HT1080 (cell line): ENCODE measurements at places on chromosomes 11 and 22. TPM values are rescaled to one million over a fixed set of nuclear protein-coding genes. Genes with fewer than 3 reads are reported as not detected.

GRCh38 chr11:86938900-86939880, 16.0 kb downstream of the FZD4 start:
- DNase-seq = peak; percentile 52

GRCh38 chr22:43313244-43313889, 29.8 kb downstream of the SCUBE1 start:
- DNase-seq = no peak

DNA sequence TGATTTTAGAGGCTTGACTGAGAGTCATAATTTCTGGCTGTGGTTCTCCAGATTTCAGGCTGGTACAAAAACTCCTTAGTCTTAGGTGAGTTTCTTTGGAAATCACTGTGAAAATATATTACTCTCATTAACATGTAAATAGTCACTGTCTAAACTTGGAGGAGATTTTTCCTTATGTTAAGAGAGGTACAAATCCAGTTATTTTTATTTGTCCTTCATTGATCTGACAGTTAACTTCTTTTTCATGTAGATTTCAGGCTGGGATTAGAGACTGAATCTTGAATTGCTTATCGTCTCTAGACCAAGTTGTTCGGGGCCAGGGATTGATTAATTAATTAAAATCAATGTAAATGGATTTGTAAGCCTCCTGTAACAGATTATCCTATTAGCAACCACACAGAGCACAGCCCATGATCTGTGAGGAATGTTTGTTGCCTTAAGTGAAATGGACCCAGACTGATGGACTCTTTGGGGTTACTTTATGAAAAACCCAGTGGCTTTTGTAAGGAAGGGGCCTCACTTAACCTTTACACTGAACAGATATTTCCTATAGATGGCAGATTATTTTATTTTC, 21.1 kb downstream of the TEAD1 start:
- no peak for DNase-seq

GRCh38 chr11:111629499-111629898, 27.2 kb downstream of the SIK2 start:
- no peak for DNase-seq

GRCh38 chr11:75161506-75162095, 10.7 kb downstream of the SLCO2B1 start:
- no peak for DNase-seq

GRCh38 chr11:77908835-77909234, 85.6 kb downstream of the INTS4 start:
- DNase-seq = no peak

DNA sequence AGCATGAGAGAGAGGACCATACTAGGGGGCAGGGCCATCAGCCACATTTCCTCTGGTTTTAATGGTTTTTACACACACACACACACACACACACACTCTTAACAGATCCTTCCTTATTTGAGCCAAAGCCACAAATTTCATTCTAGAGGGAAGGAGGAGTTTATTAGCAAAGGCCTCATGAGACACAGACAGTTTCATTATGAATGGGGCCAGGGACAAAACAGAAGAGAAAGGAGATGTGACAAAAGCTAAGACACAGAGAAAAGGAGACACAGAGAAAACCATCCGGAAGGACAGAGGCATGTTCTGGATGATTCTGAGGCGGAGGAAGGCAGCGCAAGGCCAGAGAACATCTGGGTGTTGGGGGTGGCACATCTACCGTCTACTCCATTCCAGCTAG, 32.2 kb upstream of the ARFGAP3 start:
- no peak for DNase-seq

- DNase-seq = no peak
Observed at GRCh38 chr11:78220218-78221157, 31.8 kb downstream of the USP35 start.

GRCh38 chr22:47808236-47808635, 1045.8 kb downstream of the TBC1D22A start:
- DNase-seq = no peak

GRCh38 chr22:22558972-22559603, at the start of gene PRAME:
Gene PRAME, minus strand, starts transcription at chr22:22559265. Its CDS starts 2,433 bp downstream, at chr22:22556832.
- peak; percentile 89 for DNase-seq

DNA sequence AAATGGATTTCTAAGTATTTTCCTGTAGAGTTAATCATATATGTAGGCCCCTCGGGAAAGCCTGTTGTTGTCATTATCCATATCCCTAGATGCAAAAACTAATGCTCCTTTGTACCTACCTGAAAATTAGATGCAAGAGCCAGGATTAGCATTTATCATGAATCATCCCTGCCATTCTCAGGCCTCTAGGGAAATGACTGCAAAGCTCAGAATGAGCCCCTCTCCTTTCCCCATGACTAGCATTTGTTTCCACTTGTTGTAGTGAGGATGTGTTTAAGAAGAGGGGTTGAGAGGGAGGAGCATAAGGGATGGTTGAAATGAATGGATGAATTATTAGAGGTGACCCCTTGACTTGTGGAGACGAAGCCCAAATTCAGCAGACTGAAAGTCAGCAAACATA, 537.9 kb downstream of the NTM start:
- no peak for DNase-seq

Gene IL18
- total RNA-seq = 0.32 TPM in 1 of 2 replicates, not detected in the other

Gene PCNX3
- 41.8 and 53.5 TPM in 2 replicates for total RNA-seq

Gene APOL5
- not detected in 2 replicates for total RNA-seq
